ENCODE measurements at places on chromosomes 2 and 18.
A peak's percentile ranks its signal among the peaks of the same experiment; 100 is the strongest.

- DNase-seq = no peak
Measured at GRCh38 chr2:119857742-119858141, 98.0 kb downstream of the PTPN4 start.

GRCh38 chr2:20652141-20652540, 1.2 kb upstream of the HS1BP3 start:
- DNase-seq = no peak

DNA sequence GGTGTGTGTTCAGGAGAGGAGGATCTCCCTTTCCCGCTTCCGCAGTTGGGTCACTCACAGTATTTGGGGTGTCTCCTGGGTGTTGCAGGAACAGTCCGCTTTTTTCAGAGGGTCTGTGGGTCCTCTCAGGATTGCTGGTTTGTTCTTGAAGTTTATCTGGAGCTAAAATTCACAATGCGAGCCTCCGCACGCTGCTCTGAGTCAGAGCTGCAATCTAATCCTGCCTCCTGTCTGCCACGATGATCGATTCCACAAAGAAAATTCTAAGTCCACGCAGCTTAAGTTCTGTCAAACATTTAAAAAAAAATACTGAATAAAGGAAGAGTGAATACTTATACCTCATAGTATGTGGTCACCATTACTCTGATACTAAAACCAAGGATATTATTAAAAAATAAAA, 76.5 kb downstream of the RAD51AP2 start:
- DNase-seq = no peak

DNA sequence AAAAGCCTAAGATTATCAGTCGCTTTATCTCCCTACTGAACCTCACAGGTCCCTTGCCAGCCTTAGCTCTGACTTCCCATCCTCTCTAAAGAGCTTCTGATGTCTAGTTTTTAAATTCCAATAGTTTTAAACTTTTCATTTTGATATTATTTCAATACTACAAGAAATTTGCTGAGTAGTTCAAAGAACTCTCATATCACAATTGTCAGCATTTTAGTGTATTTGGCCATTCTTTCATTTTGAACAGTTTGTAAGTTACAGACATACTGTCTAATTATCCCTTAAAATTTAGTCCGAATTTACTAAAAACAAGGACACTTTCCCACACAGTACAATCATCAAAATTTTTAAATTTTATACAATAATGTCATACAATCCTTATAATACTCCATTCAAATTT, 666.8 kb upstream of the SETBP1 start:
- DNase-seq = no peak

DNA sequence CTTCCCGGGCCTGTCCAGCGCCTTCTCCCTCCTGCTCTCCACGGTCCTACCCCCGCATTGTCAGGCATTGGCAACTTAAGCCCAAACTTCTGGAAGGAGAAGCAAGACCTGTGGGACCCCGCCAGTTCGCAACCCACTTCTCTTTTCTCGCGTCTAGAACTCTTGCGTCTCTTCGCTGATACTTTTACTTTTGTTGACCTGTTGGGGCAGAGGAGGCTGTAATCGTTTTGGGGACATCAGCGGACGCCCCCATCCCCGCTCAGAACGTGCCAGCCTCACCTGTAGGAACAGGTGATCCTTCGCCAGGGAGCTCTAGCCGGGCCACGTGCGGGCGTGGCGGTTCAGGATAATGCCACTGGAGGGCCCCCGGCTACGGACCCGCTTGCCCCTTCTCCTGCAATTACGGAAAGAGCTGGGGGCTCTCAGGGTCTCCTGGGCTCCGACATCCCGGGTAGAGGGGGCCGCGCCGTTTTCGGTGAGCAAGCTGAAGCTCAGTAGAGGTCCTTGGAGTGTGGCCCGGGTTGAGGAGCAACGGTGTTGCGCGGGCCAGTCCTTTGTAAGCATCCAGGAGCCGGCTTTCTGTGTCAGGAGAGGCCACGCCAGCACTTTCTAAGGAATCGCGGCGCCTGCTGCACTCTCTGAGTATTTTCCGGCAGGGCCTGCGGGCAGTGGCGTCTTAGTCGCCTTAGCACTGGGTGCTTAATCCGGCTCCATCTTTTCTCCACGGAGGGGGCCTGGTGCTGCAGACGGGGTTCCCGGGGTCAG, 1.6 kb downstream of the MTCL1 start:
- no peak for DNase-seq

DNA sequence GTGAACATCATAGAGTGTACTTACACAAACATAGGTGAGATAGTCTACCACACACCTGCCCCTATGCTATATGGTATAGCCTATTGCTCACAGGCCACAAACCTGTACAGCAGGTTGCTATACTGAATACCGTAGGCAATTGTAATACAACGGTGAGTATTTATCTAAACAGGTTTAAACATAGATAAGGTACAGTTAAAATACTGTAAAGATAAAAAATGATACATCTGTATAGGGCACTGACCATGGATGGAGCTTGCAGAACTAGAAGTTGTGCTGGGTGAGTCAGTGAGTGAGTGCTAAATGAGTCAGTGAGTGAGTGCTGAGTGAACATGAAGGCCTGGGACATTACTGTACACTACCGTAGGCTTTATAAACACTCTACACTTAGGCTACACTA, 267.0 kb upstream of the HS6ST1 start:
- DNase-seq = no peak

GRCh38 chr18:32595832-32596231, 125.2 kb upstream of the GAREM1 start:
- no peak for DNase-seq

DNA sequence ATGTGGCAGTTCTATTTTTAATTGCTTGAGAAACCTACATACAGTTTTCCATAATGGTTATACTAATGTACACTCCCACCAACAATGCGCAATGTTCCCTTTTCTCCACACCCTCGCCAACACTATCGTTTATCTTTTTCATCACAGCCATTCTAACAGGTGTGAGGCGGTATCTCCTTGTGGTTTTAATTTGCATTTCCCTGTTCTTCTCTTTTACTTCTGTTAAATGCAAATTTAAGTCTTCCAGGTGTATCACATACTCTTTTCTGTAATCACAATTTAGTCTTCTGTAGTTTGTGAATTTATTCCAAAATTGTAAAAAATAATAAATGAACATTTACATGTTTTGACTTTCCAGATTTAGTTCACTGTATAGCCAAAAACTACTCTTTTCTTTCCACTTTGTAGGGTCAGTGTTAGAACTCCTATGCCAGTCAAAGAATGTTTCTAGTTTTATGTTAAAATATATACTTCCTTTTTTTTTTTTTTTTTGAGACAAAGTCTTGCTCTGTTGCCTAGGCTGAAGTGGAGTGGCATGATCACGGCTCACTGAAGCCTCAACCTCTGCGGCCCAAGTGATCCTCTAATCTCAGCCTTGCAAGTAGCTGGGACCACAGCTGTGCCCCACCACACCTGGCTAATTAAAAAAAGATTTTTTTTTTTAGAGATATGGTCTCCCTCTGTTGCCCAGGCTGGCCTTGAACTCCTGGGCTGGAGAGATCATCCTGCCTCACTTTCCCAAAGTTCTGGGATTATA, 15.4 kb upstream of the ACYP2 start:
- no peak for DNase-seq

DNA sequence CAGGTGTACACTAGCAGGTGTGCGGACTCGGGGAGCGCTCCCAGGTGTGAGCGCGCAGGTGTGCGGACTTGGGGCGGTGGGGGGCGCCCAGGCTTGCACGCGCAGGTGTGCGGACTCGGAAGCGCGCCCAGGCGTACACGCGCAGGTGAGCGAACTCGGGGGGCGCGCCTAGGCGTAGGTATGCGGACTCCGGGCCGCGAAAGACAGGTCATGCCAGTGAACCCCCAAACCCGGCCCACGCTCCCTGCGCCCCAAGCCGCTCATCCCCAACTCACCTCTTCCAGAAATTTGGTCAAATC, 342 bp downstream of the CYB5A start:
- no peak for DNase-seq

DNA sequence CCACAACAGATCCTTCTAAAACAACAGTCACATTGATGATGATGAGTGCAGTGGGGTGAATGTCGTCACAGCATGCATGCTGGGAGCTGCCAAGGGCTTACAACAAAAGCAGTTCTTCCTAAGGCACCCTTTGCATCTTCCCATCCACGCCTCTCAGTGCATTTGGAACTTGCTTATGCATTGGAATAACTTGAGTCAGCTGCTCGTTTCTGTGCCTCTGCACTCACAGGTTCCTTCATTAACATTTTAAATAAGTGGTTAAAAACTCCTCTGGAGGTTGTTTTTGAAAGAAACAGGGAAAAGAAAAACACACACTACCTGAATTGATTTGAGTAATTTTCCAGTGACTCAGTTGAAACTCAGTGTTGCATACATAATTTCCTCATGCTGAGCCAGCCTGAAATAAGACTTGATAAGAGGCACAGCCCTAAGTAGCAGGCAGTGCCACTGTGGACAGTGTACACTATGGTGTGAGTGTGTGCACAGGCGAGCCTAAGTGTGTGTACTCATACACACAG, 46.8 kb upstream of the TRIM43B start:
- no peak for DNase-seq

- DNase-seq = no peak
Measured at GRCh38 chr2:236572482-236572881, 2.9 kb downstream of the ACKR3 start.

GRCh38 chr2:236127010-236127409, 41.2 kb downstream of the GBX2 start:
- no peak for DNase-seq

- no peak for DNase-seq
Measured at GRCh38 chr18:55289048-55289447, 298.9 kb downstream of the TCF4 start.

GRCh38 chr2:189865826-189866225, 81.6 kb downstream of the PMS1 start:
- no peak for DNase-seq

- no peak for DNase-seq
Measured at GRCh38 chr2:17309181-17309580, 209.1 kb downstream of the RAD51AP2 start.

DNA sequence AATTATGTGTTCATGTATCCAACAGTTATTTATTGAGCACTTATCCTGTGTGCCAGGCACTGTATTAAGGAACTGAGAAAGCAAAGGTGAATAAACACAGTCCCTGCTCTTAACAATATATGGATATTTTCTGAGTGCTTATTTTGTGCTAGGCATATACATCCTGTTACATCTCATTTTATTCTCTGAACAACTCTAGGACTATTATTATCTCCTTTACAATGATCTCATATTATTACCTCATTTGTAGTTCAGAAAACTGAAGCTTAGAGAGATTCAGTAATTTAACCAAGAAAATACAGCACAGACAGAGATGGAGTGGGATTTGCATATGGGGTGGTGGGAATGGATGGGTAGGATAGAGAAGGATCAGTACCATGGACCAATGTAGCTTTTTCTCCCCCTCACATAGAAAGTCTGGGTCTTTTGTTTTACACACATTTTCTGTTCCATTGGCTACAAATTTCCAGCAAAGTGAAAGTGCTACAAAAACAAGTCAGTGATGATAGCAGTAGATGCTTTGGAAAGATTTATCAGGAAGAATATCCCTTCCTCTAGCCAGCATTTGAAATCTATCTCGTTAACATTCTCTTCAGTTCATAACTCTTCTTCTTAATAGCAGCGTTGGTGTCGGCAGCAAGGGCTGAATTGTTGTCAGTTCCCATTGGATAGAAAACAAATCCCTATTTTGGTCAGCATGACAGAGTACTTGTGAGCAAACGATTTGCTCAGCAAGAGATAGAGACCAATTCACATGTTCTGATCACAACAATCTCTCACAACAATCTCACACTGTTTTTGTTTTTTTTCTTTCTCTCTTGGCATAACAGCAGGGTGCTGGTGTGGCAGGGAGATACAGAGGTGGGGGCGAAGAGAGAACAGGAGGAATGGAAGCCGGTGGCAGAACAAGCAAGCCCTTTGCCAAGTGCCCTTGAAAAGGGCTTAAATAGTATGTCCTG, 102.2 kb upstream of the KCTD1 start:
- no peak for DNase-seq

DNA sequence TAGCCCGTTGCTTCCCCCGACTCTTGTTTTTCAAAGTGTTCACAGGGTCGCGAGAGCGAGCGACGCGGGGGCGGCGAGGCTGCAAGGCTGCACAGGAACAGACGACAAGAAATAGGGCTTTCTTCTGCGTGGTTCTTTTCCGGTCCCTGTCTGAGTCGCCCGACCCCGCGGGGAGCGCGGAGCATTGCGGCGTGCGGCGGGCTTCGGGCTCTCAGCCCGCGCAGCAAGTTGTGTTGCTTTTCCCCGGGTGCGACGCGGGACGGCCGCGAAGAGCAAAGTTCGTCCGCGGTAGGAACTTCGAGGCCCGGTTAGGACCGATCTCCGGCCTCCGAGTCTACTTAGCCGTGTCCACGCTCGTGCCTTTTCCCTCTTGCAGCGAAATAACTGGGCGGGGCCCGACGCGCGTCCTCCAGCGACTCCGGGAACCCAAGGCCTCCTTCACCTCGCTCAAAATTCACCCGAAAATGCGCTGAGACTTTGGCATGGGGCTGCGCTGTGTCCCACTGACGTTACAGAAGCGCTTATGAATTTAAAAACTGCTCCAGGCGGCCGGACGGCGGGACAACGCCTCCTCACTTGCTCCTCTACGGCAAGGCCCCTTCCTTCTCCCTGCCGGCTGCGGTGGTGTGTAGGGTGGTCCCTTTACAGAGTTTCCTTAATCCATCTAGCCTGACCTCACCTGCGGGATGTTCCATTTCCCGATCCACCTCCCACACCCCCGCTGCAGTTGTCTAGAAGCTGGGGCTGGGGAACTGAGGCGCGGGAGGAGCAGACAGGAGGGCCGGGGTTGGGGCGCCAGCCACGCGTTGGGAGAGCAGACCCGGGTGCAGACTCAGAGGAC, 1.5 kb upstream of the BCL2L11 start:
- DNase-seq = peak; percentile 44

GRCh38 chr2:190655570-190655969, 6.7 kb downstream of the NAB1 start:
- DNase-seq = no peak

GRCh38 chr18:32732165-32732564, 40.7 kb downstream of the KLHL14 start:
- DNase-seq = no peak

- DNase-seq = no peak
Measured at GRCh38 chr18:75439348-75439747, 11.8 kb upstream of the SMIM21 start.

DNA sequence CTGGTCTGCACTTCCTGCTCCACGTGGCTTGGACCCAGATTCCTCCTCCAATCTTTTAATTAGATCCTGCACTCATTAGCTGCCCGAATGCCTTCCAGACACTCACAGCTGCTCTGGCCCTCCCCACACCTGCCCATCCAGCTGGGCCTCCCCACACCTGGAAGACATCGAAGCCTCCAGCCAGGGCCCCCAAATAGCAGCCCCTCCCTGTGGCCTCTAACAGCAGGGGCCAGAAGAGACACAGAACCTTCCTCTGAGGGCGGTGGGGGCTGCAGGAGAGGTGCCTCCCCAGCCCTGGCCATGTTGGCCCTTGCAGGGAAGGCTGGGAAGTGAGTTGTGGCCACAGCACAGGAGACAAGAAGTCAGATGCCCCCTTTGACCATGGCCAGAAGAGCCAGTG, 252.8 kb downstream of the DYSF start:
- no peak for DNase-seq

- DNase-seq = no peak
Measured at GRCh38 chr2:214156971-214157370, 253.9 kb upstream of the VWC2L start.

GRCh38 chr2:24083567-24084385, 858 bp downstream of the TP53I3 start:
- DNase-seq = no peak

- no peak for DNase-seq
Measured at GRCh38 chr18:22302144-22302543, 115.6 kb downstream of the CTAGE1 start.

GRCh38 chr2:85819811-85820510, 66.2 kb downstream of the ATOH8 start:
- DNase-seq = no peak

- no peak for DNase-seq
Measured at GRCh38 chr2:127058246-127058953, 48.6 kb downstream of the BIN1 start.

All from activated naive CD4-positive, alpha-beta T cell treated with Interleukin-2 at 50 U/mL for 16 hours (primary cell).